ENCODE measurements at places on chromosomes 2 and 18. TPM values are rescaled to one million over a fixed set of nuclear protein-coding genes. Genes with fewer than 3 reads are reported as not detected.

DNA sequence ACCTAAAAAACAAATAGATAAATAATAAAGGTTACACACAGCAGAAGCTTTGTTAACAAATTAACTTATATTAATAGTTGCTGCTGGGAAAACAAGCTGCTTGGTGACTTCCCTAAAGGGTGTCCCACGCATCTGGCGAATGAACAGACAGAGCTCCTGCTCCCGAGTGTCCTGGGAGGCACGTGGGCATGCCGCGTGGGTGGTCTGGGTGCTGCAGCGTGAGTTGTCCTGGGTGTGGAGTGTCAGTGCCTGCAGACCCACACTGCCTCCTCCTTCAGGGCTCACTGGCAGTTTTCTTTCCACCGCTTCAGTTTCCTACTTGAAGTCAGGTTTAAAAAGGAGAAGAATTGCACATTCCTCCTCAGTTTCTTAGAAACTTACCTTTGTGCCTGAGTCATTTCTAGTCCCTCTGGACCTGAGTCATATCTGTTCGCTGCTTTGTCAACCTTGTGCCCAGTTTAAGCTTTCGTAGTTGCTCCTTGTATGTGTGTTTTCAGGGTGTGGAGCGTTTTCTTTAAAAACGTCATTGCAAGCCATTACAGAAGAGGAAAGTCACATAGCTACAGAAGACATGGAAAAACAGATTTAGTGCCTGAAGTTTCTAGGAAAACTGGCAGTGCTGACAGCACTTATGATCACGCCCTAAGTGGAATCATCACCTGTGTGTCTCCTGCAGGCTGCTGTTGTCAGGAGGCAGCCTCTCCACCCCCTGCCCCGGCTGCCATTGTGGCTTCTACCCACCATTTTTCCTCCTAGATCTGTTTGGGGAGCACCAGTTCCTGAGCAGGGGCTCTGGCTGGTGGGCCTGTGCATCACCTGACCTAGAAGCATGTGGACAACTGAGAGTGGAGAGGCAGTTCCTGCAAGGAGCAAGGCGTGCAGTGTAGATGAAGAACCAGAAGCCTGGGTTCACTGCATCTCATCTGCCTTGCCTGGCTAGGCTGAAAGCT is 24.5 kb downstream of the IMPA2 start:
- DNase-seq: no peak

DNA sequence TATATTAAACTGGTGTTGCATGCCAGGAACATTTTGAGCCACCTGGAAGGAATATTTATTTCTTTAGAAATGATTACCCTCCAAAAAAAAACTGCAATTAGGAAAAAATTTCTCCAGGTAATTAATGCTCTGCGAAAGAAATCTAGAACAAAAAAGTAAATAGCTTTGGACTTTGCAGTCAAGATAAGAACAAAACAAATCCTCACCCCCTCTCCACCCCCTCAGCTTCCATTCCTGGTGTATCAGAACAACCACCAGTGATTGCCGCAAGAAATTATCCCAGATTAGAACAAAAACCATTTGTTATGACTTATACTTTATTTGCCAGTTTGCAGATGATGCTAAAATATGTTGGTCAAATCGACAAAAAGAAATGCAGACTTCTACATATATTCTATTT is 17.0 kb upstream of the TCF7L1 start:
- DNase-seq: no peak

DNA sequence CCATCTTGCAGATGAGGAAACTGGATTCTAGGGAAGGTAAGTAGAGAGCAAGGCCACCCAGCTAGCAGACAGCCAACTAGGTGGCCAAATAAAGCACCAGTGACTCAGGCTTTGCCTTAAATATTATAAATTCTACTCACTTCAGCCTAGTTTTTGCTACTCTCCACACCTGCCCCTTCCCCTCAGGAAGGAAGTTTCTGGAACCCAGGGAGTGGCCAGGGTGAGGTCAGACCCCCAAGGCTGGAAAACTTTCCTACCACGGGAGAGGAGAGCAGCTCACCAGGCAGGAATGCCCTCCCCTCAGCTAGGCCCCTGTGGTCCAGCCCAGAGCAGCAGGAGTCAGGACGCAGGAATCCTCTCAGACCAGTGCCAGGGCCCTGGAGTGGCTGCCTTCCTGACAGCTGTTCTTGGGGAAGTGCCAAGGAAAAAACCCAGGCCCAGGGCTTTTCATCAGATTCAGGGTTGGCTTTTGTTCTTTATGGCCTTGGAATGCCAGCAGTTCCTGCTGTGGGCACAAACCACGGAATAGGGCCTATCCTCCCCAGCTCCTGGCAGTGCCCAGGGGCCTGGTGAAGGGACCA is 5.1 kb upstream of the PAX8 start:
- peak; percentile 22 for DNase-seq

- DNase-seq: no peak
Observed at GRCh38 chr2:35548171-35548570, 807.4 kb upstream of the CRIM1 start.

- DNase-seq: no peak
Observed at GRCh38 chr2:85997017-85997970, 108.4 kb downstream of the POLR1A start.

- DNase-seq: no peak
Observed at GRCh38 chr18:396251-396555, 104.3 kb downstream of the COLEC12 start.

- DNase-seq: no peak
Observed at GRCh38 chr18:286515-287310, 18.9 kb upstream of the THOC1 start.

DNA sequence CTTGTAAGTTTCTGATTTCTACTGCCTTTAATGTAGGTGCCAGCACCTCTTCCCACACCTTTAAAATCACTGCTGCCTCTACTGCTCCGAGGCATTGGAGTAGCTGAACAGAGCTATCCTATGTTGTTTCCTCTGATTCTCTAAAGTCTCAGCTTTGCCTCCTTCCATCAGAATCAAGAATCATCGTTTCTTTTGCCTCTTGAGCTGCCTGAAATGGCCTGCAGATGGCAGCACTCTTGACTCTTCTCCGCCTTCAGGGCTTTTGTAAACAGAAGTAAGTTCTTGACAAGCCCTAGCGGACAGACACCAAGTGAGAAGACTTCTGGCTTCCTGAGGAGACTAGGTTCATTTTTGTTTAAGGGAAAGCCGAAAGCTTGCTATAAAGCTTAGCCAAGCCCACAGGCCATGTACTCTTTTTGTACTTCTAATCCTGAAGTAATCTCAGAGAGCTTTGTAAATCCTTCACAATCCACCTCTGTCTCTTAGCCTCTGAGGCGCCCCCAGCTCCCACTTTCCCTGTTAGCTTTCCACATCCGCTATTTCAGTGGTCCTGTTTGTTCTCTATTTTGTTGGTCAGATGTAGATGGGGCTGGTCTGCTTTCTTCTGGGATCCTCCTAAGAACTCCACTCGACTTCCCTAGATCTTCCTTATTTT is 48.4 kb downstream of the GTF3C3 start:
- DNase-seq: peak; percentile 83

DNA sequence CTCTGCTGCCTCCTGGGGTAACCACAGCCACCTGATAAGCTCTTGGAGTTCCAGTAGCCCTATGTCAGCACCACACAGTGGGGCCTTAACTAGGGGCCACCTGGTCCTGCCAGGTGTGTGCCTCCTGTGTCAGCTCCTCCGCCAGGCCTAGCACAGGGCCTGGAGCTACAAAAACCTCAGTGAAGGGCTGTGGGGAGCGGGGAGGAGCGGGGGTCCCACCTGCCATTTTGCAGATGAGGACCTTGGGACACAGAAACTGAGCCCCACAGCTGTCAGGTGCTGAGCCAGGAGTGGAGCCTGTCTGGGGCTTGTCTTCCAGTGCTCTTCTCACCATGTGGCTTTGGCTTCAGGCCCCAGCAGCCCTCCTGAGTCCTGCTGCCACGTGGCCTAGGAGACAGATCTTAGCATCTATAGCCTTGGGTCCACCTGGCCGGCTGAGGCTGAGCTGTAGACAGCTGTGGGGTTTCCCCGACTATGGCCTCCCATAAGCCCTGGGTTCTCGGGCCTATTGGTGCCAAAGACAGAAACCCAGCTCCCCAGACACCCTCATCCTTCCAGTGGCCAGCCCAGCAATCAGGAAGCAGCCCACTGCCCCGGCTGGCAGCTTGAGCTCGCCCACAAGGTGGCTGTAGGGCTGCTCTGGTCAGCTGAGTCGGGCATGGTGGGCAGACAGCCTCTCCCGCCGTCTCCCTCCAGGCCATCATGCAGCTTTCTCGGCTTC is 104.5 kb upstream of the MCFD2 start:
- no peak for DNase-seq

GRCh38 chr2:202909394-202910192 is 1.9 kb downstream of the WDR12 start:
- no peak for DNase-seq

- DNase-seq: peak; percentile 96
Observed at GRCh38 chr2:231673348-231673770, 35.0 kb upstream of the PTMA start.

DNA sequence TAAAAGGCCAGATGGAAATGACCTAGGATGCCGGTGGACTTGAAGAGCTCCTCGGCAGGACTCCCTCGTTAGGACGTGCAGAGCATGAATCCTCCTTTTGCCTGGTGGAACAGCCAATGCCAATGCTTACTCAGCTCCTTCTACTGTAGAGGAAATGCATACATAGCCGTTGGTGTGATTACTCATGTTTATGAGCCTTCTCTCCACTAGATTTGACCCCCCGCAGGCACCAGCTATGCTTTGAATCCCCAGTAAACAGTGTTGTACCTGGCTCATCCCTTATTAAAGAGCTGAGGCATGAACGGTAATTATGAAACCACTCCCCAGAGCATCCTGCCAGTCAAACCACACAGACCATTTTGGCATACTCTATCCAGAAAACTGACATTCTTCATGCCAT is 172.8 kb downstream of the ANTXR1 start:
- DNase-seq: no peak

GRCh38 chr18:30359521-30359920 is 683.0 kb downstream of the DSC3 start:
- DNase-seq: no peak

DNA sequence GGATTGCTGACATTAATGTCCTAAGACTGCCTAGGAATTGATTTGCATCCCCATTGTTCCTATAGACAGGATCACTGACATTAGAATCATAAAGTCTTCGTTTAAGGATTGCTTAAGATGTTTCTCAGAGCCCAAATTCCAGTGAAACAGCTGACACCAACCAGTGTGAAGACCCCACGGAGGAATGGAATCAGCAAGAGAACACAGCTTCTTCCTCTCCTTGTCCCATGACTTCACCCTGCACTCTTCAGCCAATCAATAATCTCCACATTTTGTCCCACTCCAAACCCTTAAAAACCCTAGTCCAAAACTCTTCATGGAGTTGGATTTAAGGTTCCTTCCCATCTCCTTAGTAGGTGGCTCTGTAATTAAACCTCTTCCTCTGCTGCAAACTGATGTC is 157.0 kb upstream of the NDUFV2 start:
- no peak for DNase-seq

DNA sequence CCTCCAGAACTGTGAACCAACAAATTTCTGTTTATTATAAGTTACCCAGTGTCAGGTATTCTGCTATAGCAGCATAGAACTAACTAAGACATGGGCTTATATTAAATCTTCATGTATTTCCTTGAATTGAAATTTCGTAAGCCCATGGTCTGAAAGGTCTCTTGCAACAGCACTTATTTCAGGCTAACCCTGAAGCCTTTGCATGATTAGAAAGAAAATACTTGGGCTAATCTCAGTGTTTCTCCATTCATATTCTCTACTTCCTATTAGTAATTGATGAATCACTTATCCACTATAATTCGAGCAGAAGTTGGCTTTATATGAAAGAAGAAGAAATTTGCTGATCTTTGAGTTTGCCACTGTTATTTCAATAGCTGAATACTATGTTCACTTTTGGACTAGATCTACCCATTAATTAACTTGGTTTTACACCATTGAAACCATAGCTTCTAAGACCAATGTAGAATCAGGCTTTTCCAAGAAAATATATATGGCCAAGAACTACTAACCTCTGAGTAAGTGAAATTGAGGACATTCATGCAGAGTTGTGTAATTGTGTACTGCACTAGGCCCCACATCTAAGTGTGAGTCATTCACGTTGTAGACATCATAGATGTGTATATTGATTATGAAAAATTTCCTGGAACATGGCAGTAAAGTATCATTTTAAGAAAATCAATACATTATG is 731.6 kb downstream of the SOCS6 start:
- DNase-seq: no peak

DNA sequence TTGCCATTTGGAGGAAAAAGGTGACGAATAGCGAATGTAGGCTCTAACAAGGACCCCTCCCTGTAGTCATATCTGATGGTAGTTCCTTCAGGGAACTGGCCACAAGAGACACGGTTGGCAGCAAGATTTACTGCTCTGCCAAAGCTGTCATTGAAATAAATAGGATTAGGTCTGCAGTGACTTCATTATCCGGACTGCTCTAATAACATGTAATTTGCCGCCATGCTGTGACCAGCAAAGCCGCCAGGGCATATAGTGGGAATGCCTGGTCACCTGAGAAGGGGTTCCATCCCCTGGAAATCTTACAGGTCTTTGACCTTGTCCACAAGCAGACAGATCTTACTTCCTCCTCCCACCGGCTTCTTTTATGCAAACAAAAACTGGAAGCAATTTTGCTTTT is 59.4 kb upstream of the LAPTM4A start:
- no peak for DNase-seq

DNA sequence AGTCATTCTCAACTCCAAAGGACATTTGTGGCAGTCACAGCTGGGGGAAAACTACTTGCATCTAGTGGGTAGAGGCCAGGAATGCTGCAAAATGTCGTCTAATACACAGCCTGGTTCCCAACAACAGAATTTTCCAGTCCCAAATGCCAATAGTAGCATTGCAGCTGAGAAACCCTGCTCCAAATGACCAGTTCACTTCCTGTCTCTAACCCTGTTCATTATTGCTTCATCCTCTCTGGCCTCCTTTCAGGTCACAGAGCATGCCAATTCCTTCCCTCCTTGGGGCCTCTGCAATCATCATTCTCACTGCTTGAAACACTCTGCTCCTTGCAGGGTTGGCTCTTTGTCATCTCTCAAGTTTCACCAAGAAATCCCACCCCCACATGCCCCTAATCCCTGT is 139.1 kb downstream of the IRS1 start:
- DNase-seq: no peak

- DNase-seq: peak; percentile 34
Observed at GRCh38 chr2:239831001-239831731, 194.0 kb downstream of the NDUFA10 start.

Gene LONRF2
- total RNA-seq: 0.33 TPM

Gene POTEE
- total RNA-seq: 2.2 TPM

Gene ANKRD29
- total RNA-seq: 4.9 TPM

Gene NAT8
- total RNA-seq: not detected

Gene PTPN18
- total RNA-seq: 21.8 TPM

Gene GNLY
- not detected for total RNA-seq

Gene FMNL2
- total RNA-seq: 45.5 TPM

Gene RNU2-63P
- 5.2 TPM for total RNA-seq

Gene MCM6
- 88.1 TPM for total RNA-seq

Gene C2orf78
- total RNA-seq: 0.37 TPM

Gene MCFD2
- 68.1 TPM for total RNA-seq

Gene REG1A
- 8.2 TPM for total RNA-seq
